ENCODE measurements at places on chromosomes 5 and 9. TPM values are rescaled to one million over a fixed set of nuclear protein-coding genes. Genes with fewer than 3 reads are reported as not detected.
A peak's percentile ranks its signal among the peaks of the same experiment; 100 is the strongest.

DNA sequence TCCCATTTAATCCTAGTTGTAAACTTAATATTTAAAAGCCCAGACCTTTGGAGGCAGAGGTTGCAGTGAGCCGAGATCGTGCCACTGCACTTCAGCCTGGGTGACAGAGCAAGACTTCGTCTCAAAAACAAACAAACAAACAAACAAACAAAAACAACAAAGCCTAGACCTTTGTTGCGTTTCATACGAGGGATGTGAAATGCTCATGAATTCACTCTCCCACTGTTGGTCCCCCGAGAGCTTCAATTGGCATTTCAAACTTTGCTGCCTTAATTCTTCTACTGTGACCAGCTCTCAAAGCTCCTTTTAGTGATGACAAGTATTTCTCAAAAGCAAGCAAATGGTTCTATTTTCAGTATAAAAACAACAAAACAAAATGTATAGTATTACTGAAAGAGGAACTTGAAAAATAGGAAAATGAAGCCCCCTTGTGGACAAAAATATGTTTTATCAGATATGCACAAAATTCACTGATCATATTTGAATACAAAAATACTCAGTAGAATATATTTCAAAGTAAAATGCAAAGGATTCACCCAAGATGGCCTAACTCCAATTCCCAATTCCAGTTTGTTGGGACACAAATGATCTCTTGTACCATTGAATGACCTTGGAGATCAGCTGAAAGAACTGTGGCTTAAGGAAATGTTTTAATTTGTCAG lies 140.4 kb downstream of the ESM1 start:
- peak; percentile 47 for DNase-seq
- H3K4me3 ChIP-seq = no peak overlapping the region
- H3K4me1 ChIP-seq = no peaks in the 10 kb centered on the region
- H3K27me3 ChIP-seq = no peaks in the 10 kb centered on the region

DNA sequence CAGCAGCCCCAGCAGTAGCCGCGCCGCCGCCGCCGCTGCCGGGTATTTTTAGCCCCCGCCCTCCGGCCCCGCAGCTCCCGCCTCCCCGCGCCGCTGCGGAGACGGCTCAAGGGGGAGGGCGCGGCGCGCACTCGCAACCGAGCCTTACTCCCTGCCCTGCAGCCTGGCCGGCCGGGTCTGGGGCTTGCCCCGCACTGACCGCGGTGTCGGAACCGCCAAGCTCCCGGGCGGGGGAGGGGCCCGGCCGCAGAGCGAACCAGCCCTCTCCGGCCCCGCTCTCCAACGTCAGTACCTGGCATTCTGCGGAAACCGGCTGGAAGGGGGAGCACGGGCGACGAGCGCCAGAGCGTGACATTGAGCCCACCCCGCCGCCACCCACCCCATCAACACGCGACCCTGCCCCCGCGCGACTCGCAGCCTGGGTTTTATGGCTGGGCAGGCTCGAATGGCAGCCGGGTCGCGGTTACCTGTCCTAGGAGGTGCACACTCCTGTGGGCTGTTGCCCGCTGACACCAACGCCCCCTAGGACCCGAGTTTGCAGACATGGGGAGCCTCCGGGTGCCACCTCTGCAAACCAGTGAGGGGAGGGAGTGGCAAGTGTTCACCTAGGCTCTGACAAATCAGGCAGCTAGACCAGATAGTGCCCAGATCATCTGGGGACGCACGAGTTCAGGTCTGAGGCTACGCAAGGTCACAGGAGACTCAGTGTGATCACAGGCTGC lies at the start of gene ACSL6:
ACSL6 (minus strand) TSS at position 37 of the 722 bp plus-strand sequence. CDS start 105 bp downstream, outside the sequence.
- DNase-seq = no peak
- H3K27me3 ChIP-seq = peaks cover 19% of the 10 kb centered on the region
- H3K4me3 ChIP-seq = peak within 1 kb of the TSS; percentile 50
- H3K27ac ChIP-seq = no peak within 1 kb of the TSS
- H3K36me3 ChIP-seq = no peaks in the 10 kb centered on the region

GRCh38 chr5:41575110-41575779 lies 64.8 kb upstream of the PLCXD3 start:
- DNase-seq = no peak
- peaks cover 25% of the 10 kb centered on the region for H3K27me3 ChIP-seq

The PCDHB8 gene
- not detected for total RNA-seq

The SMIM32 gene
- not detected for total RNA-seq

All from MCF 10A (cell line).